ENCODE measurements at places on chromosomes 6 and 20.

GRCh38 chr20:57680131-57680716 is 29.6 kb downstream of the PMEPA1 start:
- DNase-seq, result no peak

GRCh38 chr6:16854986-16855385 is 93.7 kb upstream of the ATXN1 start:
- DNase-seq, result no peak

- no peak for DNase-seq
Observed at GRCh38 chr6:82617648-82618047, 254.0 kb downstream of the TPBG start.

GRCh38 chr6:36999751-37000125 is 5.7 kb upstream of the FGD2 start:
- DNase-seq, result no peak

- no peak for DNase-seq
Observed at GRCh38 chr20:47843886-47844567, 58.7 kb upstream of the SULF2 start.

GRCh38 chr6:8130399-8130798 is 28.1 kb upstream of the EEF1E1 start:
- peak; percentile 29 for DNase-seq

- peak; percentile 80 for DNase-seq
Observed at GRCh38 chr6:87808005-87808757, 106.1 kb upstream of the AKIRIN2 start.

DNA sequence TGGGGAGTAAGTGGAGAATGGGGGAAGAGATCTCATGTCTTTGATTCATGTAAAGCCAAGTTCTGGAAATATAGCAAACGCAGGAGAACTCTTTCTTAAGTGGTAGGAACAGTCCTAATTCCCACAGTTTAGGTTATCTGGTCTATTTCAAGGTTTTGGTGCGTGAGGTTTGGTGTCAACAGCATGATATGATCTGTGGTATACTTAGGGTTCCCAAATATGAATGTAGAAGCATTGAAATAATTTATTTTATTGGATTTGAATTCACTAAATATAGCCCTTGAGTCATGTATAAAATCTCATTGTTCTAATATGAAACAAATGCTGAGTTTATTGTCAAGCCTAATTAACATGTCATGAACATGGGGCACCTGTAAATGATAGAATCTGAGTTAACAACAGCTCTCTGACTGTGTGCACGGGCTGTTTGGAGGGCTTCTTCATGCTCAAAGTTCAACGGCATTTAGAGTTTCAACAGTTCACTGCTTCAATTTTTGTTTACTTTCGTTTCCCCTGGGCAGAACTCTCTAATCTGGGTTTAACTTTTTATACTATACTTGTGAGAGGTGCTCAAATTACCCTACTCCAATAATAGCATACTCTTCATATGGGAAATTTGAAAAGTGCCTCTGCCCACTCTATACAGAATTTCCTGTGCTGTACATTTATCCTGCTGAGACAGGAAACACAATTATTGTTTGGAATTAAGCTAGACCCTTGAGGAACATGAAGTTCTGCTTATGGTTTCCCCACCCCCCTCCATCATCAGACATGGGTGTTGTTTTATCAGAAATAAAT is 236.3 kb upstream of the ZNF217 start:
- peak; percentile 74 for DNase-seq

GRCh38 chr6:63862486-63863198 is 227.0 kb downstream of the PHF3 start:
- DNase-seq, result no peak

- DNase-seq, result no peak
Observed at GRCh38 chr6:72784581-72784980, 162.7 kb downstream of the KCNQ5 start.

DNA sequence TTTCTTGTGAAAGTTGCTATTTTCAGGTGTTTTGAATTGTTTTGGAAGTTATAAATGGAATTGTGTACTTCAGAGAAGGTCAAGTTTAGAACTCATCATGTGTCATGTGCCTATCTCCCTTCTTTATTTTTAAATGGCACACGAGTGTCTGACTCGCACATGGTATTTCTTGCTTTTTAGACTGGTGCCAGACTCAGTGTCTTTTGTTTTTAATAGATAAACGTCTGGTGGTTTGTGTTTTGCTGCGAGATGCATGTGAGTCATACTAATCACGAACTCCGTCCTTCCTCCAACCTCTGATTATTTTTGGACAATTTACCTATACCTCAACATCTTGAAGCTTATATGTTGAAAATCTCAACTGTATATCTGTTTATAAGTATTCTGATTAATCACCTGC is 292.1 kb downstream of the CDKAL1 start:
- DNase-seq, result peak; percentile 21

GRCh38 chr6:144284478-144284782 is 705 bp upstream of the UTRN start:
- DNase-seq, result no peak

- no peak for DNase-seq
Observed at GRCh38 chr6:23114812-23115504, 545.6 kb downstream of the HDGFL1 start.

GRCh38 chr6:157550114-157550989 is 169.4 kb downstream of the ZDHHC14 start:
- DNase-seq, result no peak

GRCh38 chr6:100693249-100693927 is 187.7 kb downstream of the ASCC3 start:
- no peak for DNase-seq

- DNase-seq, result no peak
Observed at GRCh38 chr6:130674604-130675003, 152.6 kb upstream of the SMLR1 start.

- DNase-seq, result no peak
Observed at GRCh38 chr6:29872791-29873190, 45.2 kb downstream of the HLA-G start.

DNA sequence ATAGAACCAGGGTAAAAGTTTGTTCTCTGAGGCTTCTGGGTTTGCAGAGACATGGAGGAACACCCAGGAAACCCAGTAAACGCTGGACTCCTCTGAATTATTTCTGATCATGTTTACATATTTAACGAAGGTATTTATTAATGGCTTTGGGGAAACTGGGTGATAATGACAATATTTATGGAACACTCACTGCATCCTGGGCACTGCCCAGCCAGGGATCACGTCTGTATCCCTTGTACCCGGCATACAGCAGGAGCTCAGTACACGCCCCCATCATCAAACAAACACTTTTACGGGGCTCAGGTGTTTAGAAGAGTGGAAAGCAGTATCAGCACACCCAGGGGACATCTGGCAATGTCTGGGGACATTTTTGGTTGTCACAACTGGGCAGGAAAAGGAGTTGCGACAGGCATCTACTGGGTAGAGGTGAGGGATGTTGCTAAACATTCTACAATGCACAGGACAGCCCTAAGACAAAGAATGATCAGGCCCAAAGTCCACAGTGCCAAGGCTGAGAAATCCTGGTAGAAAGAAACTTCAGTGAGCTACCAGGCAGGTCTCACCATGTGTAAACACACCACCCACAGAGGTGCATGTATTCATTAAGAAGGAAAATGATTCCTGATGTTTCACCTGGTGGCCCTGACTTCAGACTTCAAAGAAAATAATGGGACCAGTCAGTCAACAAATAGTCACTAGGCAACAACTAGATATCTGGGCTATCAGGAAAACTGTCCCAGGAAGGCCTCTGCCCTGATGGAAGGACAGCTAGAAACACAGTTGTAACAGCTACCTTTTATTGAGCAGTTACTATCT is 35.3 kb downstream of the ZMYND8 start:
- no peak for DNase-seq

- no peak for DNase-seq
Observed at GRCh38 chr6:71707059-71707458, 179.3 kb upstream of the RIMS1 start.

DNA sequence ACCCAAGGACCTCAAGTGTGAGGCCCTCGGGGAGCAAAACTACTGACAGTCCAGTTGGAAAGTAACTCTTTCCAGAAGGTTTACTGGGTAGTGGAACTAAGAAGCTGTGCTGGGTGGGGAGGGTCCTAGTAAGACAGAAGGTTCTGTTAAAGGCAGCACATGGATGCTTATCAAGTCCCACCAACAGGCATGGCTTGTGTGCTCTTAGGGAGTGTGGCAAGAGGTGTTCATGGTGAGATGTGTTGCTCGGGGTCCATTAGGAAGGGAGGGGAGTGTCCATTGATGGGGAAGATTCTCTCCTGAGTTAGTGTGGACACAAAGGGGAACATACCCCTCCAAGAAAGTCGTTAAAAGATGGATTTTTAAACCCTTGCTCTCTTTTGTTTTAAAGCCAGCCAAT is 120.6 kb downstream of the LY86 start:
- no peak for DNase-seq

DNA sequence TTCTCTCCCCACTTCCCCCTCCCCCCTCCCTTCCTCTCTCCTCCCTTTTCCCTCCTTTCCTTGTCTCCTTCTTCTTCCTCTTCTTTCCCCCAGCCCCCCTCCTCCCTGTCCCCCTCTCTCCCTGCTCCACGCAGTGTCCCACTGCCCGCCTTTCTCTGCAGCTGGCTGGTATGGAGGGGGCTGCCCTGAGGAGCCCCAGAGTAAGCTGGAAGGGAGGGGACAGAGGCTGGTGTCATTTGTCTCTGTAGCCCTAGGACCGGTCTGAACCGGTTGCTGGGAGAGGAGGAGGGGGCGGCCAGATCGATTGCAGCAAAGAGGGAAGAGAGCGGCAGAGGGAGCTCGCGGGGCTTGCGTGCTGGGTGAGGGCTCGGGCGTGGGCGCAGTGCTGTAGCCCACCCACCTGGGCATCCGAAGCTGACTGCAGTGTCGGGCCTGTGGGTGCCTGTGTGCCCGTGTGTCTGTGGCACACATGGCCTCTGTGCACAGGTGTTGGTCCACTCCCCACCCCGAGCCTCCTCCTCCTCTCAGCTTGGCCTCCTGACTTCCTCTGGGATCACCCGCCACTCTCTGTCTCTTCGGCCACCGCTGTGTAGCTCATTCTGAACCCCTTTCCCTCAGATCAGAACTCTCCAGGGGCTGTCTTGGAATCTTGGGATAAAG is 50.6 kb downstream of the SRC start:
- no peak for DNase-seq

- no peak for DNase-seq
Observed at GRCh38 chr6:69780585-69781178, 16.1 kb downstream of the LMBRD1 start.

- DNase-seq, result no peak
Observed at GRCh38 chr6:71224011-71224410, 64.6 kb upstream of the OGFRL1 start.

GRCh38 chr6:16092990-16093389 is 35.9 kb upstream of the MYLIP start:
- no peak for DNase-seq

DNA sequence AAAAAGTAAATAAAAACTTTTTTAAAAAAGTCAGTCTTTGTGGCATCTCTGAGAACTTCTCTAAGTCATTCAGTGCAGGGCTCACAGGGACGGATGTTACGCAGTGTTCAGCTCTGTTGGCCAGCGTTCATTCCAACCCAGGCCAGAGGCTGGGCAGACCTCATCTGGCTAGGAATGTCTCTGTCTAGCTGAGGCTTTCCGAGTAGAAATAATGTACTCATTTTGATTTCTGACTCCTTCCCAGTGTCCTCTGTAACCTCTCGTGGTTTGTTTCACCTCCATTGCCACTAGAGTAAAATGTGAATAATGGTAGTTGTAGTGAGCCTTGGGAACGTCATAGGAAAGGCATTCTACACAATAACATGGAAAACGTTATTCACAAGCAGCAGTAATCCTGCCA is 135.1 kb downstream of the TMEM242 start:
- DNase-seq, result no peak

- no peak for DNase-seq
Observed at GRCh38 chr6:15399641-15400470, 154.0 kb downstream of the JARID2 start.
